ENCODE measurements at places on chromosomes 5 and 9.

DNA sequence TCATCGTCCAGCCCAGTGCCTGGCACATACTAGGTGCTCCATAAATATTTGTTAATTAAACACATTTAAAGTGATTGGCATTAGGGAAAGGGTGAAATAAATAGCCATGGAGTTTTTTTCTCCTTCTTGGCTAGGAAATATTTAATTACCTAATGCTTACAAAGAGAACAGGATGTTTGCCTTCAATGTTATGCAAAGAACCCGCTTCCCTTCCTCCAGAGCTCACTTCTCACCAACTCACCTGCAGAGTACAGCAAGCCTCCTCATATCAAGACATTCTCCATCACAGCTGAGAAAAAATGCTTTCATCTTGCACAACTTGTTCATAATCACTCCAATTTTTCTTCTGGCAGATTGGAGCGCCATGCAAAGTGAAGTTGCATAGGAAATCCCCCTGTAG, 161.7 kb upstream of the STK32A start:
- DNase-seq, result no peak

- no peak for DNase-seq
Measured at GRCh38 chr5:25099538-25099937, 454.8 kb upstream of the CDH10 start.

GRCh38 chr9:31535651-31536050, 848.8 kb upstream of the ACO1 start:
- DNase-seq, result no peak

GRCh38 chr5:144177548-144177947, 6.9 kb downstream of the KCTD16 start:
- no peak for DNase-seq

DNA sequence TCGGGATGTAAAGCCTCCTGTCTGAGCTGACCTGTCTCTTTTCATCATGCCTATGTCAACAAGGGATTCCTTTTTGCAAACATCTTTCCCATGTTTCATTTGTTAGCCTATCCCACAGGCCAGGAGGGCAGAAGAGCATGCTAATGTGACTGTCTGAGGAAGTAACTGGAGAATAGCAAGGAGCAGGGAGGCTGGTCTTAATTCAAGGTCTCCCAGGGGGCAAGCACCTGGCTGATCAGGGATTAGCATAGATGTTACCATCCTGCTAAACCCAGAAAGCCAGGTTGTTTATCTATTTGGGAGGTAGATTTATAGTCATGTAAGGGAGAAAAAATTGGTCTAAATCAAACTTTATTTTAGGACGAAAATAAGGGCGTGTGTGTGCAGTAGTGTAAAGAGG, 36.7 kb upstream of the MAP1B start:
- no peak for DNase-seq

Data from naive thymus-derived CD8-positive, alpha-beta T cell (primary cell).